Cardiac fibroblast (primary cell): ENCODE measurements at places on chromosomes 16 and 17.

DNA sequence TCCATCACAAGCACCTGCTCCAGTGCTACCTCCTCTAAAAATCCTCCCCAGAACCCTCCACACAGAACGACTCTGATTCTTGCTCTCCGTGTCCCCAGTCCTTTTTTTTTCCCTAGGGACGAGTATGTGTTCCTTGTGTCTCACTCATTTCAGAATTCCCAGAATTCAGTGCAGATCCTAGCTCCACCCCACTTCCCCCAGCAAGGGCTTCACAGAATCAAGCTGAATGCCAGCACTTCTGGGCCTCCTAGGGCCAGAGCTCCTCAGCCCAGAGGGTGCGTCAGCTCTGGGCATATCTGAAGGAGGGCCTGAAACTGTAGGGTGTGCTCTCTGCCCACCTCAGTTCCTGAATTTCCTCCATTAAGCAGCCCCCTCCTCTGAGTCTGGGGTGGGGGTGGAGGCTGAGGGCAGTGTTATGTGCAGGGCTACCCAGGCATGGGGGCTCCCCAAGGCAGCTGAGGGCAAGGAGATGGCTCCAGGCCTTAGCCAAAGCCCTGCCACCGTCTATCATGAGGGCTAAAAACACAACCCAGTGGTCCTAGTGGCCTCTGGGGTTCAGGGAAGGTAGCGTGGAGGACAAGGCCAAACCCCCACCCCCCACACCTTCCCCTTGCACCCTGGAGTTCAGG is 6.5 kb downstream of the UNC119 start:
- DNase-seq, result no peak

DNA sequence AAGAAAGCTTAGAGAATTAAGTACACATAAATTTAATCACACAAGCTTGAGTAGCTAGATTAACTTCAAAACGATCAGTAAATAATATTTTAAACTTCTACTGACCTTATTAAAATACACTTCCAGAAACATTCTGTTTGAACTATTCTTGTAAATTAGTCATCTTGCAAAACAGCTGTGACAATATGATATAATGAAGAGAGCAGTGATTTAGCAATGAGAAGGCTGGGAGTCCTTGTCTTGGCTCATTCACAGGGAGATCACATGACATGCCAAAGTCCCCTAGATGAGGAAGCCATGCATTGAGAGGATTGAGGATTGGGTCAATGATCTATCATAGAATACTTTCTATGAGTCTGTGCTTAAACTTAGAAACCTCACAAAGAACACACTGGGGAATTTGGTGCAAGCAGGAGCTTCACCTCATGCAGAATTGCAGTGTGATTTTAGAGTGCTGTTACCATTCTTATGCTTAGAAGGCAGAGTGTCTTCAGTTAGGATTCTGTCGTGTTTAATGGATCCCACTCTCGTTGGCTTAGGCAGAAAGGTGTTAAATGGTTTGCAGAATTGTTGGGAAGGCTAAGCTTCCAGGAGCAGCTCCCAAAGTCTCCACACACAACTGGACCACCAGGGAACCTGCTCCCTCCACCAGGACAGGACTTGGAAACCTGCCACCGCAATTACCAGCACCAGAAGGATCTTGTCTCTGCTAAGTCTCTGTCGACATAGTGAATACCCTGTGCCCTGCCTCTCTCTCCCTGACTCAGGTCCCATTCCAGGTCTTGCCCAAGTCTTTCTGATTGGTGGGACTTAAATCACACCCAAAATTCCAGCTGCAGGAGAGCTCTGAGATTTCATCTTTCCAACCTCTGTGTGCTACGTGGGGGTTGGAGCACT is 87.1 kb downstream of the USP22 start:
- DNase-seq, result peak; percentile 53

GRCh38 chr17:29155966-29156338 is 24.2 kb downstream of the MYO18A start:
- DNase-seq, result peak; percentile 72

- no peak for DNase-seq
These were observed 531.2 kb downstream of the KIF2B start for GRCh38 chr17:54353789-54354525.

- DNase-seq, result no peak
These were observed 49.1 kb downstream of the PHLPP2 start for GRCh38 chr16:71675380-71675779.

DNA sequence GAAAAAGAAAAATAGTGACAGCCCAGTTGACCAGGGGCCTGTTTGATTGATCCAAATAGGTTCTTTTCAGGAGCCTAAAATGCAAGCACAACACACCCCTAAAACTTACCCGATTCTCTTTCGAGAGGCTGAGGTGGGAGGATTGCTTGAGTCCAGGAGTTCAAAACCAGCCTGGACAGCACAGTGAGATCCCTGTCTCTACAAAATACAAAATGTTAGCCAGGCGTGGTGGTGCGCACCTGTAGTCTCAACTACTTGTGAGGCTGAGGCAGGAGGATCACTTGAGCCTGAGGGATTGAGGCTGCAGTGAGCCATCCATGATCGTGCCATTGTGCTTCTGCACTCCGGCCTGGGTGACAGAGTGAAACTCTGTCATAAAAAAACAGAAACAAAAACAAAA is 1.5 kb upstream of the KIF19 start:
- DNase-seq, result no peak

GRCh38 chr16:4011225-4011939 is 104.9 kb downstream of the ADCY9 start:
- DNase-seq, result no peak

GRCh38 chr16:46733319-46733830 is 14.8 kb downstream of the MYLK3 start:
- no peak for DNase-seq

- DNase-seq, result no peak
These were observed 2.0 kb upstream of the NXPH3 start for GRCh38 chr17:49573510-49574322.

DNA sequence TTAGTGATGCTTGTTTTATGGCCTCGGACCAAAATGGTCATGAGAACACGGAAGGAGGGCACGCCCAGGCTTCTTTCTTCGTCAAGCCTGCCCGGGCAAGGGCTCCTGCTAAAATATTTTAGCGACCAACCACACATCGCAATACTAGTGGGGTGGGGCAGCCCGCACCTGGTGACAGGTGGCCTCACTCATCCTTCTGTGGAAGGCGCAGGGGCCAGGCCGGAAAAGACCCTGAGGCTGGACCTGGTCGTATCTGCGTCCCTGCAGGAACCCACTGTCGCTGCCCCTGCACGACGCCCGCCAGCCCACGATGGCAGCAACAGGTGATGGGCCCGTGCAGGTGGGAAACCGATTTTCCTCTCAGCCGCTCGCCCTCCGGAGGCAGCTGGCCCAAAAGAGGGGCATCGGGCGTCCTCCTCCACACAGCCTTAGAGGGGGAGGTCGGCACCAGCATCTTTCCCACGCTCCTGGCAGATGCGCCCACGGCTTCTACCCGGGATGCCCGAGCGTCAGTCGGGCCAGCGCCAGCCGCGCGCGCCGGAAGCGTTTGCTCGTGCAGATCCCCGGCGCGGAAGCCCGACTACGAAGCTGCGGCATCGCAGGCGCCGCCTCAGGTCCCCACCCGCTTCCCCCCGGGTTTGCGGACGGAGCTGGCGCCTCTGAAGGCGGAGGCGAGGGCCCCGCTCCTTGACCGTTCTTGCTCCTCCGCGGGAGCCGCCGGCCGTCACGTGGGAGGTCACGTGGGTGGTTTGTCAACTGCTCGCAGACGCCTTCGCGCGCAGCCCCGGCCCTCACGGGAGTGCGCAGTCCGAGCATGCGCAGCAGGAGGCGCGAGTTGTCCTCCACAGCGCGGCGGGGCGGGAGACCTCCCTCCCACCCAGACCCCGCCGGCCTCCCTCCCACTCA is 22.8 kb upstream of the FOXK2 start:
- DNase-seq, result peak; percentile 95

DNA sequence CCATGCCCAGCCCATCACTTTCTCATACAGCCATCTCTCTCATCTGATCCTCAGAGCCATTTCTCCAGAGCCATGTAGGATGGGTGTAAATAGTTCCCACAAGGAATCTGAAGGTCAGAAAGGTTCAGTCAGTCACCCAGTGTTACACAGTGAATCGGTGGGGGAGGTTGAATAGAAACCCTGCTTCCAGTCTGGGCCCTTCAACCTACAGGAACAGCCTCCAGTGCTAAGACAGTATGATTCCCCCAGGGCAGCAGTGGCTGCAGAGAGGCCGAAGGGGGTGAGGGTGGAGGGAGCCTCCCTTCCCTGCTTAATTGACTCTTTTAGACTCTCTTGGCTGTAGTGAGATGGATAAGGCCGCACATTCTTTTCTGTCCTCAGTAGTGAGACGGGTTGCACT is 3.6 kb downstream of the WNT9B start:
- no peak for DNase-seq

DNA sequence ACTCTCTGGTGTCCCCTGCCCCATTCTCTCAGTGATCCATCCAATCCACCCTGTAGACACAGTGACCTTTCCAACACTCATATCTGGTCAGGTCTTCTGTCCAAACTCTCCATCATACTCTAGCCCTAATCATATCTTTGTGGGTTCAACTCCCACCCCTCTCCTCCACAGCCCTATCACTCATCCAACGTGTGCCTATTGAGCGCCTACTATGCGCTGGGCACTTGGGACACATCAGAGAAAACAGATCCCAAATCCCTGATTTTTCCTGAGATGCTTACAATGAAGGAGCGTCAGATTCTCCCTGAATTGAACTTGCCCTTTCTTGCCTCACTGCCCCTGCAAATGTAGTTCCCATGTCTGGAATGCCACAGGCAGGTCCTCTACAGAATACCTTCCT is 1.8 kb downstream of the DCTPP1 start:
- DNase-seq, result no peak

- DNase-seq, result no peak
These were observed 28.4 kb downstream of the TEKT5 start for GRCh38 chr16:10666291-10666690.

DNA sequence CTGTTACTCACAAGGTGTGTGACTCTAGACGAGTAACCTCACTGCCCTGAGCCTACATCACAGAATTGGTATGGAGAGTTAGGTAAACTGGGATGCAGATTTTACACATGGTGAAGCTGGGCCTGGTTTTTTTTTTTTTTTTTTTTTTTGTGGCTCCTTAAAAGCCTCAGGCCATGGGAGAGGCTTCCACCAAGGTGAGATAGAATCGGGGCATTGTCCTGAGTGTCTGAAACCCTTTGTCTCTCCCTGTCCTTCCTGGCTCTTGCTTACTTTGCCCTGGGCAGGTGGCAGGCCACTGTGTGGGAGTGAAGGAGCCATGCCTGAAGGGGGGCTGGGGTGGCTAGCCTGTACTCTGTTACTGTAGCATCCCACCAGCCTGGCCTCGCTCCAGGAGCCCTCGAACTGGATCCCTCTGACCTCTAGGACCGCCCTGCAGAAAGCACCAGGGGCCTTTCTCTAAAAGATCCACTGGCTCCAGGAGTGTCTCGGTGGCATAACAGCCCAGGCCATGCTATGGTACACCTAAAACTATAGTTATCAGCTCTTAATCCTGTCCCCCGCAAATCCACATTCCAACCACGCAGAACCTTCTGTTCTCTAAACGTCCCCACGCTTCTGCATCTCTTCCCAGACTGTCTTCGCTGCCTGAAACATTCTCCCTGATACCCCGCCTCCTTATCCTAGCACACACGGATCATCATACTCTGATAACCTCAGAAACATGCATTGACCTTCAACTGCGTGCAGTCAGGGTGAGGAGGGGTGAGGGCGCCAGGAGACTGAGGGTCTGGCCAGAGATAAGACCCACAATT is 1.7 kb upstream of the SLC13A2 start:
- no peak for DNase-seq

DNA sequence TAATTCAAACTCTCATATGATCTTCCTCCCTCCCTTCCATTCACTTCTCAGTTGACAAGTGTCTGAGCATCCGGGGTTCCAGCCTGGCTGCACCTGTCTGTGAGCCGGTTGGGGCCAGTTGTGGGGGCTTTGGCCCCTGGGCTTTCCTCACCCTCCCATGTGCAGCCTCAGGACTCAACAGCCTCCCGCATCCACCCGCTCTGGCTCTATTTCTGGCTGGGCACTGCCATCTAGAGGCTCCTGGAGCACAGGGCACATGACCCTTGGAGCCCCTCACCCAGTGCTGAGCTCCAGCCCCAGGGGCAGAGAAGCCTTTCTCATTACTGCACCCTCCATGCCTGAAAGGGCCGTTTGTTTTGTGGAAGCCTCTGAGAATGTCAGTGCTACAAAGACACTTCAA is 43.3 kb downstream of the HAPSTR1 start:
- peak; percentile 61 for DNase-seq

GRCh38 chr16:64440421-64440831 is 681.4 kb downstream of the CDH11 start:
- peak; percentile 98 for DNase-seq

GRCh38 chr16:85056211-85056748 is 28.7 kb downstream of the KIAA0513 start:
- peak; percentile 51 for DNase-seq

DNA sequence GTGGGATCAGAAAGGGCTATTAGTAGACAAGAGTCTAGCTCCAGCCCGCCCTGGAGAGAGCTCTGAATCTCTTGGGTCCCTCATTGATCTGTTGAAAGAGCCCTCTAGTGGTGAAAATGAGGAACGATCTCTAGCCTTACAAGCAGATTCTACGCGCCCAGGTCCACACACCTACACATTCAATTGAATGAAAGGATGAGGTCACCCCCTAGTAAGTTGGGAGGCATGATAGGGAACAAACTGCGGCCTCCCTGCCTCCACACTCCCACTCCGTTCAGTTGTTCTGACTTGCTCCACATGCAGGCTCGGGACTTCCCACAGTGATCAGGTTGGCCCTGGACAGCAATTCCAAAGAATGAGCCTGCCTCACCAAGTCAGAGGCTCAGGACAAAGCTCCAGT is 2.9 kb upstream of the CACNG3 start:
- DNase-seq, result peak; percentile 45

DNA sequence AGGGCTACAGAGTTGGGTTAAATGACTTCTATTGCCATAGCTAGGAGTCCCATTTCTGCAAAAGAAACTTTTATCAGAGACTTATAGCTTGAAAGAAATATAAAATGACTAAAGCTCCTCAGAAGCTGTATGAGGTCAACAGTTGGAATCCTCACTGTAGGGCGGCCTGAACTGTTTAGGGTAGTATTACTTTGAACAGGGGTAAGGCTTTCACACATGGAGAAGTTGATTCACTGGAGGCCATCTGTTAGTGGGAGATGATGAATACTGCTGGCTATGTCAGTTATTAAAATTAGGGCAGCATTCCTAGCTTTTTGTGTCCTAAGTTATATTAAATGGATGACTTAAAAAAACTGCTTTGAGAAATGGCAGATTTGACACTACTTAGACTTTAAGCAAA is 6.0 kb downstream of the TTC19 start:
- no peak for DNase-seq

DNA sequence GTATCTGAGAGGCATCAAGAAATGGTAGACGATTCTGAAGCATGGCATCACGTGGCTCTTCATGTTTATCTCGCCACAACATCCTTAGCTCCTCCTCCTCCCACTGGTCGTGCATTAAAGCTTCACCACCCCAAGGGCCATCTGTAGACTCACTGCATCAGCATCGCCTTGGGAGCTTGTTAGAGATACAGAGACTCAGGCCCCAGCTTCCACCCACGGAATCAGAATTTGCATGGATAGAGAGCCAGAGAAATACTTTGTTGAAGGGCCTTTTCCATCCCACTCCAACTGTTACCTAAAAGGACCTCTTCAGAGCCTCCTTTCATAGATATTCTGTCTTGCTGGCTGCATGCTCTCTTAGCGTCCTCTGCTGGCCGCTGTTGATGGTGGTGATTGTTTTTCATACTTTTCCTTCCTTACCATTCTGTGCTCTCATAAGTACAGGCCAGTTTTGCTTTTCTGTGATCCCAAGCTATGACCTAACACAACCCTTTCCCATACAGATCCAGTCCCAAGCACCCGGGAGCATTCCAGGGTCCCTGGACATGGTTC is 1049.4 kb upstream of the EEF2KMT start:
- DNase-seq, result no peak
